ENCODE measurements at places on chromosomes 5 and 9.
A peak's percentile ranks its signal among the peaks of the same experiment; 100 is the strongest.

GRCh38 chr9:133351908-133352634, 4.1 kb downstream of the RPL7A start:
- no peak for DNase-seq

DNA sequence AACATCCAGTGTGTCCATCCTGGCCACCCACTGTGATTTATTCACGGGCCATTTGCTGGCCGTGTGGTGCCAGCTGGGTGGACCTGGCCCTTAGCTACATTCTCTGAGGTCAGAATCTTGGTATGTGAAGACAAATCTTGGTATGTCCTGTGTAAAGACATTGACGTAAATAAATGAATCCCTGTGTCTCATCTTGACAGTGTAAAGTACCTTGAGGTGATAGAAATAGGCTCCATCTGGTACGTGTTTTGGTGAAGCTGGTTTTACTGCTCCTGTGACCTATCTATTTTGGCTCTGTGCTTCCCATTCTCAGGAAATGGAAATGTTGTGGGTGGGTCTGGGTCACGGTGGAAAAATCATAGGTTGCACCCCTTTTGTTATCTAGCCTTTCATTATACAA, 245.4 kb upstream of the ANKH start:
- DNase-seq = no peak

DNA sequence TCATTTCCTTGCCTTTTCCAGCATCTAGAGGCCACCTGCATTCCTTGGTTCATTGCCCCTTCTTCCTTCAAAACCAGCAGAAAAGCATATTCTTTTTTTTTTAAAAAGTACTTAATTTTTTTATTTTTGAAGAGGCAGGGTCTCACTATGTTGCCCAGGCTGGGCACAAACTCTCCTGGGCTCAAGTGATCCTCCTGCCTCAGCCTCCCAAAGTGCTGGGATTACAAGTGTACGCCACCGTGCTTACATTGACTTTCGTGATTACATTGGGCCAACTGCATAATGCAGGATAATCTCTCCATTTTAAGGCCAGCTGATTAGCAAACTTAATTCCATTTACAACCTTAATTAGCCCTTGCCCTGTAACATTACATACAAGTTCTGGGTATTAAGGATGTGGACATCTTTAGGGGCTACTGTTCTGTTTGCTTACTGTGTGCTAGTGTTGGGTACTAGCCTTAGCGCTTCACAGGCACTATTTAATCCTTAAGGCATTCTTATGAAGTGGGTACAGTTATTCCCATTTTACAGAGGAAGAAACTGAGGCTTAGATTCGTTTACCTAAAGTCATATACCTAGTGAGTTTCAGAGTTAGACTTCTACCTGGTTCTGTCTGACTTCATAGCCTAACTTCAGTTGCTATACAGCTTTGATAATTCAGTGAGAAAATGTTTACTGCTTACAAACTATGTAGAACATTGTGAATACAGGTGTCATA, 33.7 kb downstream of the SLC25A51 start:
- no peak for DNase-seq

DNA sequence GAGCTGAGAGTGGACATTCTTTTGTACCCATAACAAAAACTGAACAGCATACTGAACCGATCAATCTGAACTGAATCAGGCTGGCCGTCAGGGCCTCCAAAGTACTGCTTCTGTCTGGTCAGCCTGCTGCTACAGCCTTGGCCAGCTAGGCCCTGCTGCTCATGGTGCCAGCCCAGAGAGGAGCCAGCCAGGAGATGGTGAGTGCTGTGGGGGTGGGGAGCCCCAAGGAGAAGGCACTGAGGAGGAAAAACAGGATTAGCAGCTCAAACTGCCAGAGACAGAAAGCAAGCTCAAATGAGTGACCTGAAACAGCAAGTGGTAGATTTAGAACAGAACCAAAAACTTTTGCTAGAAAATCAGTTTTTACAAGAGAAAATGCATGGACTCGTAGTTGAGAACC, 23.9 kb downstream of the SRP19 start:
- DNase-seq = no peak

DNA sequence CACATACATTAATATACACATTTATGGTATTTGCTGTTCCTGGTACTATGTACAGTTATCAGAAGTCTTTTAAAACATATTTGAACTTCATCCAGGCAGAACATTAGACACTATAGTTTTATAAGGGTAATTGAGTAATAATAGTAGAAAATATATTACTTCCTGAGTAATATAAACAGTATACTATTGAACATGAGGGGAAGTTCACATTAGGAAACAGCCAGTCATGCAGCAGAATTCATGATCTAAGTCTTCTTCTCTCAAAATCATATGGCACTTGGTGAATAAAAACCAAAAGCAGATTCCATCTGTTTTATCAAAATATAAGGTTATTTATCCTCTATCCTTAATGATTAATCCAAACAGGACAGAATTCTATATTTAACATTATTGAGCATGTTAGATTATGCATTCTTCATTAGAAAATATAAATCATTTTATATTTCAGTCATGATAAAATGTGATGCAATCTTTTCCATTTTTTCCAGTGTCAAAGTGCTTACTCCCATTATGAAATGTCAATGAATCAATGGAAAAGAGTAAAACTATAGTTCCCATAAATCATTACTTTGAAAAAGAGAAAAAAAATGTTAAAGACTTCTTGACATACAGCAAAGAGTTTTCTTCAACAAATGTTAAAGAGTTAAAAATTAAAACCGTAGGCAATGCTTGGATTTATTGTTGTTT, 584.3 kb upstream of the TUSC1 start:
- DNase-seq = no peak

DNA sequence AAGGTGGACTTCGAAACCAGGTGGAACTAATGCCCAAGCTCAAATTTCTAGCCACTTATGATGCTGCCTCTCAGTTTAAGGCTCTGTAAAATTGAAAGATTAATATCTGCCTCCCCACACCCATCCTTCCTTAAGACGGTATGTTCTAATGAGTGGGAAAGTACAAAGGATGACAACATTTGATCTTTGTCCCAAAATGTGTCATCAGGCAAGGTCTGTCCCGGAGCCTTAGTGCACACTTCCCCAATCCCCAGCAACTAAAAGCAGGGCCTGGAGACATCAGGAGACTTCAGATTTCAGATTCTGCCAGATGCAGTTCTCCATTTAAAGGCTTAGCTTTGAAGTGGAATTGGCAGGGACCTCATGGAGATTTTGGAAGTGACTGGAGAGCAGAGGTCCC, 316.5 kb downstream of the ASTN2 start:
- DNase-seq = no peak

DNA sequence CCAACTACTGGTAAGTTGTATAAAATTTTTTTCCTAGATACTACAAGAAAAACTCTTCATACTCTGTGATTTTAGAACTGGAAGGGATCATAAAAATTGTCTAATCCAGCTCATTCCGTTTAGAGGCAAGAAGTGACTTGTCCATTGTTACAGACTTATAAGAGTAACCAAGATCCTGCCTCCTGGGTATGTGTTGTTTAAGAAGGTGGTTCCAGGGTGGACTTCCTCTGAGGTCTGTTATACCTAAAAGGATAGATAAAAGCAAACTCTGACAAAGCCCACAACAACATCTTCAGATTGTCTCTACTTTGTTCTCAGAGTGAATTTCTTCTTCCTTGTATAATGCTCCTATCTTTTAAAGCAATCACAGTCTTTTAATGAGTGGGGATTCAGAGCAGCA, 24.2 kb downstream of the TGFBR1 start:
- no peak for DNase-seq

DNA sequence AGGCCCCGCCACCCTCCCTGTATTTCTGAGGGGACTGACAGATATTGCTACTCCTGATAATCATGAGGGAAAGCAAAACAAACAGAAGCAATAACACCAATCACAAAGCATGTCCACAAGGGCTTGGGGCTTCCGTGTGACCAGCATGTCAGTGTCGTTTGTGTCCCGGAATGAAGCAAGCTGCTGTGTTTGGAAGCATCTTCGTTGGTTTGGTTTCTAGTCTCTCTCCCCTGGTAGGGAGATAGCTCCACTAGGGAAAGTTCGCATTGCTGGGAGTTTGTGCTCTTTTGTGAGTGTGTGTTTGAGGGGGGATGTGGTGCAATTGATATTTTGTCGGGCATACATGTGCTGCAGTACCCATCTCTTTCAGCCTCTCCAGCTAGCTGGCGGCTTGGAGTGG, 1.4 kb downstream of the GRIA1 start:
- peak; percentile 78 for DNase-seq

GRCh38 chr9:136170006-136170901, 34.7 kb downstream of the LHX3 start:
- DNase-seq = no peak

- no peak for DNase-seq
Measured at GRCh38 chr5:31427013-31427723, 104.7 kb downstream of the DROSHA start.

DNA sequence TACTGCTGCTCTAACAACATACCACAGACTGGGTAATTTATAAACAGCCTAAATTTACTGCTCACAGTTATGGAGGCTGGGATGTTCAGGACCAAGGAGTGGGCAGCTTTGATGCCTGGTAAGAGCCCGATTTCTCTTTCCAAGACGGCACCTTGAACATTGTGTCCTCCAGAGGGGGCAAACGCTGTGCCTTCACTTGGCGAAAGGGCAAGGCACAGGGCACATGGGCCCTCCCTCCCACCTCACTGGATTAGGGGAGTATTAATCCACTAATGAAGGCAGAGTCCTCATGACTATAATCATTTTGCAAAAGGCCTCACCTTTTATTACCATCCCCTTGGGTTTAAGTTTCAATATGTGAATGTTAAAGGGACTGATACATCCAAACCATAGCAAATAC, 397.7 kb downstream of the TMEM38B start:
- DNase-seq = no peak

DNA sequence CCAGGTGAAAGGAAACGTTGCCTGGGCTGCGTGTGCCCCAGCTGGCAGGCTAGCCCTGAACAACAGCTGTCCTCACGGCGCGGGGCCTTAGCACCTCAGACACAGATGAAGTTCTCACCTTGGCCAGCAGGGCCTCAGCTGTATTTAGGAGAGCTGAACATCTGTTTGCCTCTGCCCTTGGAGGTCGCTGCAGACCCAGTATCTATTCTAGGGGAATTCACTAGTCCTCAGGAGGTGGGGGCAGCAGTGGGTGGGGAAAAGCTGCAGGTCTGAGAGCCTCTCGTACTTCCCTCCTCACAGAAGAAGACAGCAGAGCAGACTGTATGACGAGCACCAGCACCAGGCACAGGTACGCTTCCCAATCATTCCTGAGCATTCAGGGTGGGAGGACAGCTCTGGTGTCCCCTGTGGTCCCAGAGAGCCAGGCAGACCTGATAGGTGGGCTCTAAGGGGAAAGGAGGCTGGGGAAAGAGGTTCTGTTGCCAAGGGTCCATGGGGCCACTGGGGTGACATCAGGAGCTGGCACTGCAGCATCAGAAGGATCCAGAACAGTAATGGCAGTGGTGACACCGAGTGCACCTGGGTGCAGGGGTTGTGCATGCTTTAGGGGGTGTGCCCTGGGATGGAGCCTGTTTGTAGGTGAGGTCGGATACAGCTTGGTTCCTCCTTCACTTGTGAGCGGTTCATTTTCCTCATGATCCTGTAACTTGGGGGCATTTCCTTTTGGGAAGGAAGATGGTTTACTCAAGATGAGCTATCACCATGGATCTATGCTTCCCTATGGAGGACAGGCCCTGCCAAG, 13.8 kb downstream of the CD74 start:
- no peak for DNase-seq

- no peak for DNase-seq
Measured at GRCh38 chr9:129834489-129835127, 467 bp downstream of the C9orf78 start.

DNA sequence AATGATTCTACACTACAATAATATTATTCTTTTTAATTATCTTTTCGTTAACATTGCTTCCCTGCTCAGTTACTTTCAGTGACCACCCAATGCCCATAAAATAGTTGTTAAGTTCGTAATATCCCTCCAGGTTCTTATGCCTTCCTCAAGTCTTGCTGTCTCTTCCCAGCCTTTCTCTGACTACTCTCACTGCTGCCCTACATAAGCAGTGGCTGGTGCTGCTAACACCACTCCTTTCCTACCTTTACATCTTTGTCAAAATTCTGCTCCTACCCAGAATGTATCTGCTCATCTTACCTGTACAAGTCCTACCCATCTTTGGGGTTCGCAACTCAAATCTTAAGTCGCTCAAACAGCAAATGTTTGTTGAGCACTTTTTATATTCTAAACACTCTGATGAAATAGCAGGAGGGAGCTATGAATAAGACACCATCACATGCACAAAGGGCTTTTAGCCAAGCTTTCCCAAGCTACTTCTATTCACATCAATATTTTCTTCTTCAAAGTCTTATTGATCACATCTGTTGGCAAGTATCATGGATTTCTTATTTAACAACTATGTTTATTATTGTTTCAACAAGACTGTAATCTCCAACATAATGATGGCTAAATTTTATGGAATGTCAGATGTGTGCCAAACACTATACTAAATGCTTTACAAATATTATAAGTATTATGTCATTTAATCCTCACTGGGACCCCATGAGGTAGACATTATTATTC, 29.5 kb downstream of the SLC25A46 start:
- no peak for DNase-seq

GRCh38 chr9:35517131-35517530, 27.2 kb downstream of the RUSC2 start:
- no peak for DNase-seq

DNA sequence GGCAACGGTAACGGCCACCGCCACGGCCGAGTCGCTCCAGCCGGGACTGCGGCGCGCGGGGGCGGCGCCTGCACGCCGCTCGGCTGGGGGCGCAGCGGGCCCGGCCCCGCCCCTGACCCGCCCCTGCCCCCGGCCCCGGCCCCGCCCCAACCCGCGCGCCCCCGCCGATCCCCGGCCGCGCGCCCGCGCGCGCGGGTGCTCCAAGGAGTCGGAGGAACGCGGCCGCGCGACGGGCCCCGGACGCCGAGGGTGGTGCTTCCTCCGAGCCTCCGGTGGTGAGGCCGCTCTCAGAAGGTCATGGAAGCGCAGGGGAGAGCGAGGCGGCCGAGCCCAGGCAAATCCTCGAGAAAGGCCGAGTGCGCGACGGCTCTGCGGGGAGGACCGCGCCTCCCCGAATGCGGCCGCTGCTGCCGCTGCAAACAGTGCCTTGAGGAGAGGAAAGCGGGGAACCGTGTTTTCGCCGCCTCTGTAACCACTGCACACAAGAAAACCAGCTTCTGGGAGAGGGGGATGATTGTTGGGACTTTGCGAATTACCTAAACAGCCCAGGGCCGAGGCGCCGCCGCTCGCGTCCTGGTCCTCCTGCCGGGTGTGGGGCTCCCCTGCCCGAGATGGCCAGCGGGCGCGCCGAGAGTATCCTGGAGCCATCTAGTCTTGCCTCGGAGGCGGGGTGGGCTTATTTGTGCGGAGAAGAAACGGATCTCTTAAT, at the start of gene LIFR:
Gene LIFR (minus strand): TSS at position 48 of the 709 bp plus-strand sequence. CDS start 25,999 bp downstream, outside the sequence.
- peak; percentile 94 for DNase-seq

- no peak for DNase-seq
Measured at GRCh38 chr5:124865603-124866354, 119.3 kb upstream of the ZNF608 start.

GRCh38 chr9:87497604-87498045, at the start of gene DAPK1:
TSS of gene DAPK1 (plus strand) at chr9:87497867. CDS start at chr9:87499078, 1,211 bp downstream.
- peak; percentile 91 for DNase-seq
